Amniotic stem cell (primary cell): ENCODE measurements at places on chromosomes 16 and 17.
A peak's percentile ranks its signal among the peaks of the same experiment; 100 is the strongest.

GRCh38 chr17:40341808-40342503, 22.6 kb downstream of the GJD3 start:
- DNase-seq, result no peak

GRCh38 chr17:77963441-77963840, 4.9 kb downstream of the TNRC6C start:
- DNase-seq, result peak; percentile 36

DNA sequence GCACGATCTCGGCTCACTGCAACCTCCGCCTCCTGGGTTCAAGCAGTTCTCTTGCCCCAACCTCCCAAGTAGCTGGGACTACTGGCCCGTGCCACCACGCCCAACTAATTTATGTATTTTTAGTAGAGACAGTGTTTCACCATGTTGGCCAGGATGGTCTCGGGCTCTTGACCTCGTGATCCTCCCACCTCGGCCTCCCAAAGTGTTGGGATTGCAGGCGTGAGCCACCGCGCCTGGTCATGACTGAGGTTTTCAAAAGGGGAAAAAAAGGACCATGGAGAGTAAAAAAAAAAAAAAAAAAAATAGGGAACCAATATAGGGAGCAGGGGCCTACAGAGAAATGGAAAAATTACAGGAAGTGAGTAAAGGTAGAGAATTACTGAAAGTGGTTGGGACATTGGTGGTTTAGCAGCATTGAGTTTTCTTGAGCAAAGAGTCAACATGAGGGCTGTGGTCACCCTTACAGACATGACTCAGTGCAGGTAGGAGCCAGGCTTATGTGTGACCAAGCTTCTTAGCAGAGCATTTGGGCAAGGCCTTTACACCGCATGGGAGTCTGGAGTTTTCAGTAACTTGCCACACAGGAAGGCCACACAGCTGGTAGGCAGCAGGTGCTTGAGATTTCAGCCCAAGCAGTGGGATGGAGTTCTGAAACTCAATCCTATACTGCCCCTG, 447.3 kb downstream of the HS3ST3B1 start:
- DNase-seq, result no peak

DNA sequence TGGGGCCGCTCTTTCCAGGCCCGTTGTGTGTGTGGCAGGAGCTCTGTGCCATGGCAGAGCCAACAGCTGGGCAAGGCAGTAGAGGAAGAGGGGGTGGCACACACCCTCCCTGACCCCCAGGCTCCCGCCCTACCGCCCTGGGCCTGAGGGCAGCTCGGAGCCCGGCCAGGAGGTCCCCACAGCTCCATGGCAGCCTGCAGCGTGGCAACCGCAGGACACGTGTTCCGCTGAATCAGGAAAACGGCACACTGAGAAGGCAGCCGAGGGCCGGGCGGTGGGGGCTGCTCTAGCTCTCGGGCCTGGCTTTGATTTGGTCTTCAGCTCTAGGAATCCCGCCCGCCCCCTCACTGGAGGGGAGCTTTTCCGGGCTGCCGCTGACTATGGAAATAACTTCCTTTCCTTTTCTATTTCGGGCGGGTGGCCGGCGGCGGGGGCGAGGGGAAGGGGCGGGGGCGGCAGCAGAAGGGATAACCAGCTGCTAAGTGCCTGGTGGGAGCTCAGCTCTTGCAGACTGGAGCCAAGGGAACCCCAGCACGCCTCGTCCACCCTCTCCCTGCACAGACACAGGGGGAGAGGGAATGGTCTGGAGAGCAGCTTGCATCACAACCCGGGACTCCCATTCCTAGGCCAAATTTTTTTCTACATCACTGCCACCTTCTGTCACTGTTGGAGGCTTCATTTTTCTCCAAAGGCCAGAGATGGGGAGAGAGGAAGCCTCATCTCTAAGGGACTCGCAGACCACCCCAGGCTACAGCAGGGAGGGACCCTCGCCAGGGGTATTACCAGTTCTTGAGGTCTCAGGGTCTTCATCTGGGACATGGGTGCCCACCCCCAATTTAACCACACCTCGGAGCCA, 24.8 kb upstream of the MRPS23 start:
- peak; percentile 93 for DNase-seq

GRCh38 chr17:78172249-78173051, 4.1 kb downstream of the SYNGR2 start:
- DNase-seq, result no peak

DNA sequence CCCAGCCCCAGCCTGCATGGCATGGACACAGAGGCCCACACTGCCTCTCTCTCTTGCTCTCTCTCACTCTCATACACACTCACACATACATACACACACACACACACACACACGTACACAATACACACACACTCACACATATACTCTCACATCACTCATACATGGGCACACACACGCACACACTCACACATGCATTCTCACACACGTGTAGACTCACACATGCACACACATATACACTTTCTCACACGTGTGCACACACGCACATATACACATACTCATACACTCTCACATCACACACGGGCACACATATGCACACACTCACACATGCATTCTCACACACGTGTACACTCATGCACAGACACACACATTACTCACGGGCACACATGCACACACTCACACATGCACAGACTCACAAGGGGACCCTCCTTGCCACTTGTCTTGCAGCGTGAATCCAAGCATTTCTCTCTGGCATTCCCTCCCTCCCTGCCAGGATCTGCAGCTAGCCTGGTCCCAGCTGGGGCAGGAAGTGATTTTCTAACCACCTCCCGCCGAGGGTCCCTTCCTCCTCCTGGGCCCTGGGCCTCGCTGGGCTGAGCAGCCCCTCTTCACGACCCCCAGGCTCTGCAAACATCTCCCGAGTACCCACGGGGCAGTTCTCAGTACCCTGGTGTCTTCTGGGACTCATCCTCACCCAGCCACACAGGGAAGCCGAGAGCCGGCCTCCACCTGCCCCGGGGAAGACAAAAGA, 37.5 kb downstream of the IL21R start:
- no peak for DNase-seq

- DNase-seq, result no peak
Observed at GRCh38 chr16:361872-362701, 8.3 kb downstream of the MRPL28 start.

DNA sequence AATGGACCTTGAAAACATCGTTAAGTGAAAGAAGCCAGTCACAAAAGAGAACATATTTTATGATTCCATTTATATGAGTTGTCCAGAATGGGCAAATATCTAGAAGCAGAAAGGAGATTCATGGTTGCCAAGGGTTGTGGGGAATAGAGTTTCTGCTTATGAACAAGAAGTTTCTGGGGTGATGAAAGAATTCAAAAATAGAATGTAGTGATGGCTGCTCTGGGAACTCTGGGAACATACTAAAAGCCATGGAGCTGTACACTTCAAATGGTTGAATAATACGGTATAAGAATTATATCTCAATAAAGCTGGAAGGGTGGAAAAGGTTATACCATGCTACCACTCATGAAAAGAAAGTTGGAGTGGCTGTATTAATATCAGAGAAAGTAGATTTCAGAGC, 18.5 kb downstream of the AKTIP start:
- no peak for DNase-seq

DNA sequence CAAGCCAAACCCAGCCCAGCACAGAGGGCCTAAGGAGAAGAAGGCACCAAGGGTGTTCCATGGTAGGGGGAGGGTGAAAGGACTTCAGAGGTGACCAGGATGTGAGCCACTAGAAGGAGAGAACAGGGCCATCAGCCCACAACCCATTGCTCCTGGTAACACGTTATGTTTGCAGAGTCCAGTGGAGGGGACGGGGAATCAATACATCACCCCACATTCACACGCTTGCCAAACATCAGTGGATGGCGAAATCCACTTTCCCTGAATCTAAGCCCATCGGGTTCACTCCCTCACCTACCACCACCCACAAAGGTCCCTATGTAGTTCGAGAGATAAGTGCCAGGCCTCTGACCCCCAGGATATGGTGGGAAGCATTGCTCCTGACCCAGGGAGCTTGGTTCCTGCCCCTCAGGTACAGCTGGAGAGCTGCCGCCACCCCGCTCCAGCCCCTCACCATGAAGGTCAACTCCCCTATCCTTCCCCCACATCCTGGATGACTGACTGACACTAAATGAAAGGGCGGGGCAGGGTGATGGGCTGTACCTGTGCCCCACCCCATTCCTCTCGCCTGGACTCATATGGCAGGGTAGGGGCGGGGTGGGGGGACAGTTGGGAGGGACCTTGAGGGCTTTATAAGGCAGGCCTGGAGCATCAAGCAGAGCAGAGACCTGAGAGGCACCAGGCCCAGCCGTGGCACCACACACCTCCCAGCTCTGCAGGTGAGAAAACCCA, at the start of gene GAST:
GAST (plus strand) TSS at position 663 of the 732 bp plus-strand sequence. CDS start 3,106 bp downstream, outside the sequence.
- no peak for DNase-seq

DNA sequence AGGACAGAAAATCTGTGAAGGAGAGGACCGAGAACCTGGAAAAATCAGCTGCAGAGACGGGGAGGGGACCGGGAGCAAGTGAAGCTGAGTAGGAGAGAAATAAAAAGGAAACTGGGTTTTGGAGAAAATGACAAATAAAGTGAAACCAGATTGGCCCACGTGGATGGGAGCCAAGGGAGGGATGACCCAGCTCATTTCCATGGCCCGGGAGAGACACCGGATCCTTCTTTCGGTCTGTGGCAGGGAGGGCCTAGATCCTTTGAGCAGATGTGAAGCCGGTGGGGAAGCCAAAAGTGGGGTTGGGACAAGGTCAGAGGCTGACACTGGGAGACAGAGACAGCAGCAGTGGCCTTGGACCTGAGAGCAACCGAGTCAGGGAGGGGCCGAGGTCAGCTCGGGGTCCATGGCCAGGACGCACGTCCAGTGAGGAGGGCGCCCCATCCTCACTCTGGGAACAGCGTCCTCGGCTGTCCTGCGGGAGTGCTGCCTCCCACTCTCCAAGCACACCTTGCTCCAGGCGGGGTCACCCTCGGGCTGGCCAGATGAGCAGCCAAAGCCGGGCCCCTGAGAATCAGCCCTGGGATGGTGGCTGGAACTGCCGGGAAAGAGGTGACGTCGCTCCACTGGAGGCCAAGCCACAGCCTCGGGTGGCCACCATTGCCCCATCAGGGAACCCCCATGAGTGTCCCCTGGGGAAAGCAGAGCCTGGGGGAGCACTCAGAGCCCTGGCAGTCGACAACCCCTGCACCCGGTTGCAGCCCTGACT, 50.8 kb upstream of the CDR2 start:
- DNase-seq, result no peak

- no peak for DNase-seq
Observed at GRCh38 chr17:2945299-2945698, 118.1 kb downstream of the OR1D5 start.

DNA sequence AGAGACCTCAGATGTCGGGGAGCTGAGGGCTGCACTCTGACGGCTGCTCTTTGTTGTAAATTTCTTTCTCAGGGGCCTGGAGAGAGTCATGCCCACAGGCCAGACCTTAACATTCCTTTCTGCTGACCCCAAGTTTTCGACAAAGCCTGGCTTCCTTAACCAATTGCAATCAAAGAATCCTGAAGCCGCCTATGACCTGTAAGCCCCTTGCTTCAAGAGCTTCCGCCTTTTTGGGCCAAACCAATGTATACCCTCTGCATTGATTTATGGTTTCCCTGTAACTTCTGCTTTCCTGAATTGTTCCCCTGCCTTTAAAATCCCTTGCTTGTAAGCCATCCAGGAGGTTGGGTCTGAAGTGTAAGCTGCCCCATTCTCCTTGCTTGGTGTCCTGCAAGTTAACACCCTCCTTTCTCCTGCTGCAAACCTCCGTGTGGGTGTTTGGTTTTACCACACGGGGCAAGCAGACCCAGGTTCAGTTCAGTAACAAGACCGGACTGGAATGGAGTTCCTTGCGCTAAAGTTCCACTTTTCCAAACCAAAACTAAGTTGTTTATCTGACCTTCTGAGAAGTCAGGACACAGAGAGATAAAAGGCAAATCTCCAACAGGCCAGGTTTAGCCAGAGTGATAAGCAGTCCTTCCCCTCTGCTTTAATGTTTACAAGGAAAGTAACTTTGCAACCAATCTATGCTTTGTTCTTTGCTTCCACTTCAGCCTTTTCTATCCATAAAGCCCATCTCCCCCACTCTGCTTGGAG, 141.6 kb downstream of the KCNJ12 start:
- no peak for DNase-seq

- DNase-seq, result no peak
Observed at GRCh38 chr17:59490216-59490615, 75.2 kb upstream of the DHX40 start.

GRCh38 chr17:67390646-67391361, 13.7 kb downstream of the PITPNC1 start:
- DNase-seq, result peak; percentile 74

GRCh38 chr17:18111330-18111971, 2.9 kb downstream of the MYO15A start:
- no peak for DNase-seq

GRCh38 chr16:8859913-8860881, 8.6 kb downstream of the CARHSP1 start:
- no peak for DNase-seq

GRCh38 chr16:86520317-86521210, 10.2 kb downstream of the FOXF1 start:
- DNase-seq, result no peak

DNA sequence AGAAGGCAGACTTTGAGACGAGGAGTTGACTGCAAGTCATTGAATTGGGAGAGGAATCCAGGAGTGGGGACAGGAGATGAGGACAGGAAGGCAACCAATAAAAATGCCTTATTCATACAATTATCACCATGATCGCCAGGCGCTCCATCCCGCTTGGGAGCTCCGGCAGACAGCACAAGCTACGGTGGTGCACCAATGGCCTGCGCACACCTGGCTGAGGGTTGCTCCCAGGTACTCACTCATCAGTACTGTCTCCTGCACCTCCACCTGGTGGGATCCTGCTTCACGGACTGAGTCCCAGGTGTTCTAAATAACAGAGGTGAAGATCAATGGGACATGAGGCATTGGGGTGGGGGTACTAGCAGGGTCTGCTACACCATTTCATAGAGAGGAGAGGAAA, 160.0 kb upstream of the TNRC6C start:
- DNase-seq, result no peak

GRCh38 chr17:81009136-81009535, 17.5 kb downstream of the CHMP6 start:
- no peak for DNase-seq

- no peak for DNase-seq
Observed at GRCh38 chr17:34465789-34466188, 102.8 kb upstream of the CCL1 start.

DNA sequence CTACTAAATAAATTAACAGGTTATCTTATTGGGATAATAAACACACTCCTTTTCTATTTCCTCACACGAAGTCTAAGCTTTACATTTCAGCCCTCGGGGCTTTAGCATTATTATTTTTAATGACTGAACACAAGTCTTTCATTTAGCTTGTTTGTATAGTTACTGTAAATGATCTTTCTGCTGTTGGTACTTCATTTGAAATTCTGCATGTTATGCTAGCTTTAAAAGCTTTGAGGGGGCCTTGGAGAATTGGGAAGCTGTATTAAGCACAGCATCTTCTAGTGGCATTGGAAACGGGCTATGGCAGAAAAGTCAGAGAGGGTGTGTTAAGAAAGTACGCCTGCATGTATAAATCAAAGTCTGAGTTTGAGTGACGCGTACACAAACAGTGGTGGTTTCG, 243.7 kb downstream of the FTO start:
- DNase-seq, result no peak
